K562 (cell line): ENCODE measurements at places on chromosomes 4 and X.

DNA sequence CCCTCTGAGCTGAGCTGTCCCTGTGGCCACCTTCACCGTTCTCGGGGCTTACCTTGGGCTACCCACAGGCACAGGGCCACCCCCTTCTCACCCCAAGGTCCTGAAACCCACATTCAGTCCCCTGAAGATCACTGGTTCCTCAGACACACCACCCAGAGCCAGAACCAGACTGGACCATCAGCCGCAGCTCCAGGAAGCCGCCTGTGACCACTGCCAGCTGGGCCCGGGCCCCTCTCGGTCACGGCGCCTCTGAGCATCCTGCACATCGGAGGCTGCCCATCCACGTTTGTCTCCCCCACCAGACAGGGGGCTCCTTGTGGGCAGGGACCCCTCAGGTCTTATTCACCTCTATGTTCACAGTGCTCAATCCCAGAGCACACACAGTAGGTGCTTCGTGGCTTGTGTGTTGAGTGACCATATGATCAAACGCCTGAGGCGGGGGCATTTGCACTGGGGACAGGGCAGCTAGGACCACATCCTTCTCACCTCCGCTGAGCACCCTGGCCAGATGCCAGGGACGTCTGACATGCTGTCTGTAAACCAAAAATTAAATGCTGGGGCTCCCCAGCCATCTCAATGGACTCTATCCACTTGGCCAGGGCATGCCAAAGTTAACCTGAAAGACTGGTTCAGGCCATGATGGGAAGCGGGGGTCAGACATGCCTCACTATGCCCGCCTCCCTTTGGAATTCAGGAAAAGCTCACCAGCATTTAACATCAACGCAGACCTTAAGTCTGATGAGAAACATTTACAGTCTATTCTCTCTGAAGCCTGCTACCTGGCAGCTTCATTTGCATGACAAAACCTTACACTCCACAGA is 109.4 kb upstream of the AFAP1 start:
- no peak for DNase-seq

- DNase-seq, result peak; percentile 50
These were observed 21.8 kb upstream of the CSF2RA start for GRCh38 chrX:1246816-1247215.

- DNase-seq, result no peak
These were observed 52.7 kb downstream of the CXorf49B start for GRCh38 chrX:71815906-71816156.

- no peak for DNase-seq
These were observed 332.1 kb downstream of the ASMT start for GRCh38 chrX:1946974-1947373.
